ENCODE measurements at places on chromosomes 5 and 9.

DNA sequence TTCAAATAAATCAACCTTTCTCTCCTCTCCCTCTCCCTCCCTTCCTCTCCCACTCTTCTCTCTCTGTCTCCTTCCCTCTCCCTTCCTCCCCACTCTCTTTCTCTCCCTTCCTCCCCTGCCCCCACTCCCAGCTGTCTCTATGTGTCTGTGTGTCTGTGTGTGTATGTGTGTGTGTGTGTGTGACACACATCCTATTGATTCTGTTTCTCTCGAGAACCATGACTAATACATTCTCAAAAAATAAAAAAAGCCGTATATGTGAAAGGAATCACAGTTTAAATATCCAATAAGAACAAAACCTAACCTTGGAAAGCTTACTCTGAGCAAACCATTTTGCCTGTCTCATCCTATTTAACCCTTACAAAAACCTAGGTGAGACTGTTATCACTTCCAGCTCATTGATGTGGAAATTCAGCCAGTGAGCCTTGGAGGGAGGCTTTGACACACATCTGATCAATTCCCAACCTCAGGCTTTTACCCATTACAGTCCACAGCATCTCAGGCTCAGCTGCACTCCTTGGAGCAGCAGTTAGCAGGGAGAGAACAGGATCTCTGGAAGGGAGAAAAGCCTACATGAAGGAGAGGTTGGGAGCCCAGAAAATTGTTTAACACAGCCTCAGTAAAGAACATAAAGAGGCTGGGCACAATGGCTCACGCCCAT is 8.3 kb downstream of the HSD17B3 start:
- DNase-seq = no peak

GRCh38 chr9:86099701-86100364 is 475 bp upstream of the GOLM1 start:
- DNase-seq = peak; percentile 64

DNA sequence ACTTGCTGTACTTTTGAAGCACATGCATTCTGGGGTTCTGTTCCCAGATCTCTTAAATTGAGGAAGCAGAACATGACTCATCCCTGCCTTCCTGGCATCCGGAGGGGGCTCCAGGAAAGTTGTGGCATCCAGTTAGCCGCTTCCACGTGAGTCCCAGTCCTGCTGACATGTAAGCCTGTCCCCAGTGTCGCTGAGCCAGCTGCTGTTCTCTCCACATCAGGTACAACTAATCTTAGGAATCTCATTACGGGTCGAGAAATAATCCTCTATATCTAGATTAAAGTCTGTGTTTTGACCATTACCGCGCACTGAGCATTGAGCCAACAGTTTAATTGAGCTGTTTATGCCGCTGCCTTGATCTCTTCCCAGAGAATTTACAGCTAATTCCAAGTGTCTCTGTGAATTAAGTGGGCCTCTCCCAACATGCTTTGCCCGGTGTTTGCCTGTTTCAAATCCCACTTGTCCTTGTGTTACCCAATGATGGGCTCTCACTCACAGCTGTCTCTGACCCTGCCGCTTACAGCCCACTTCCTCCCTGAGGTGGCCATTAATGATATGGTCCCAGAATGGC is 10.5 kb upstream of the SHB start:
- peak; percentile 84 for DNase-seq

GRCh38 chr5:169762338-169763095 is 125.4 kb downstream of the DOCK2 start:
- no peak for DNase-seq

- DNase-seq = no peak
Measured at GRCh38 chr9:76290555-76290954, 103.7 kb downstream of the RFK start.

GRCh38 chr5:167565189-167565954 is 726.1 kb upstream of the WWC1 start:
- DNase-seq = no peak

- DNase-seq = no peak
Measured at GRCh38 chr5:85931220-85931619, 686.5 kb upstream of the COX7C start.

- peak; percentile 93 for DNase-seq
Measured at GRCh38 chr9:105141146-105141975, 103.1 kb upstream of the SLC44A1 start.

- no peak for DNase-seq
Measured at GRCh38 chr5:59661954-59662615, 231.4 kb downstream of the PDE4D start.

Measured in suppressor macrophage (primary cell).